Naive thymus-derived CD4-positive, alpha-beta T cell (primary cell): ENCODE measurements at places on chromosomes 5 and 9. TPM values are rescaled to one million over a fixed set of nuclear protein-coding genes. Genes with fewer than 3 reads are reported as not detected.

The ADRB2 gene
- total RNA-seq, result 2.8 TPM

The FCN2 gene
- not detected for total RNA-seq

The KIF3A gene
- 10.5 TPM for total RNA-seq

GRCh38 chr9:120711841-120712538 lies 2.3 kb downstream of the MEGF9 start:
- H3K36me3 ChIP-seq, result no peaks in the 10 kb centered on the region
- peak overlapping the region; percentile 79 for H3K27ac ChIP-seq
- peaks cover 22% of the 10 kb centered on the region for H3K4me1 ChIP-seq
- H3K27me3 ChIP-seq, result no peaks in the 10 kb centered on the region

DNA sequence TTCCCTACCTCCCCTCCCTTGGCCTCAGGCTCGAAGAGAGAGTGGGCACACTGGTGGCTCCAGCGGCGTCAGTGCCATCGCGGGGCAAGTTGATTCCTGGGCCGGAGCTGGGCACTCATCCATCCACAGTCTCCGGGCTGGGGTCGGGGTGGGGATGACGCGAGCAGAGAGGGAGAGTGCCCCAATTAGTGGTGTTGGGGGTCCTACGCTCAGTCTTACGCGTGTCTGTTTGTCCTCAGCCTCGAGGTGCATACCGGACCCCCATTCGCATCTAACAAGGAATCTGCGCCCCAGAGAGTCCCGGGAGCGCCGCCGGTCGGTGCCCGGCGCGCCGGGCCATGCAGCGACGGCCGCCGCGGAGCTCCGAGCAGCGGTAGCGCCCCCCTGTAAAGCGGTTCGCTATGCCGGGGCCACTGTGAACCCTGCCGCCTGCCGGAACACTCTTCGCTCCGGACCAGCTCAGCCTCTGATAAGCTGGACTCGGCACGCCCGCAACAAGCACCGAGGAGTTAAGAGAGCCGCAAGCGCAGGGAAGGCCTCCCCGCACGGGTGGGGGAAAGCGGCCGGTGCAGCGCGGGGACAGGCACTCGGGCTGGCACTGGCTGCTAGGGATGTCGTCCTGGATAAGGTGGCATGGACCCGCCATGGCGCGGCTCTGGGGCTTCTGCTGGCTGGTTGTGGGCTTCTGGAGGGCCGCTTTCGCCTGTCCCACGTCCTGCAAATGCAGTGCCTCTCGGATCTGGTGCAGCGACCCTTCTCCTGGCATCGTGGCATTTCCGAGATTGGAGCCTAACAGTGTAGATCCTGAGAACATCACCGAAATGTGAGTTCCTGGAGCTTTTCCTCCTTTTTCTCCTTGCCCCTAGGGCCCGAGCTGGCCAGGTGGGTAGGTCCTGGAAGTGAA lies 861 bp downstream of the NTRK2 start:
- DNase-seq, result no peak
- no peaks in the 10 kb centered on the region for H3K4me1 ChIP-seq
- no peak overlapping the region for H3K4me3 ChIP-seq
- no peak overlapping the region for H3K27ac ChIP-seq

DNA sequence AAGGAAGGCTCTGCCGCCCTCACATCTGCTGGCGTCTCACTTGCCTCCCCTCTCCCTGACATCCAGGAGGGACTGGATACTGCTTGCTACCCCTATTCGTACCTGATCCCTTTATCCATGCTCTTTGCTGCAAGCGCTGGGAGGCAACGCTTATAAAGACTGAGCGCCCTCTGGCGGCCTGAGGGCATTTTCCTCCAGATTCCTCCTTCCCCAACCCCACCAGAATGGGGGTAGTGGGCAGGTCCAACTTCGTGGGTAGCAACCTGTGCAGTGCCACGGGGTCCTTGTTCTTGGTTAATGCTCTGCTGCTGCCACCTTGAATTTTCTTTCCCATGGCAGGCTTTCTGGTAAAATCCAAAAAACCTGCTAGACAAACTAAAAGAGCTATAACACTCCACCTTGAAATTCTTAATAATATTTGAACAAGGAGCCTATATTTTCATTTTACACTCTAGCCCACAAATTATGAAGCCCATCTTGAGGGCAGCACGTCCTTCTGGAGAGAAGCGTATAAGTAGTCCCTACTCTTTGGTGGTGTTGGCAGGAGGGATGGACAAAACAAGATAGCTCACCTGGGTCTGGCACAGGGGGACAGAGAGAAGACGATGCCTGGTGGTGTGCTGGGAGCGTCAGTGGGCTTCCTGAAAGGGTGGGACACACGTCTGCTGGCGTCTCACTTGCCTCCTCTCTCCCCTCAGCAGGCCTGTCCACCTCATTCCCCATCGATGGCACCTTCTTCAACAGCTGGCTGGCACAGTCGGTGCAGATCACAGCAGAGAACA lies 52.5 kb downstream of the JADE2 start:
- peak overlapping the region; percentile 44 for H3K27ac ChIP-seq
- peaks cover 34% of the 10 kb centered on the region for H3K36me3 ChIP-seq
- no peaks in the 10 kb centered on the region for H3K27me3 ChIP-seq
- peak; percentile 77 for DNase-seq
- H3K4me3 ChIP-seq, result no peak overlapping the region

- H3K4me3 ChIP-seq, result no peak overlapping the region
- DNase-seq, result no peak
- no peaks in the 10 kb centered on the region for H3K4me1 ChIP-seq
Observed at GRCh38 chr9:72294936-72295335, 70.1 kb downstream of the ZFAND5 start.

GRCh38 chr5:117242028-117242427 lies 667.4 kb upstream of the SEMA6A start:
- H3K36me3 ChIP-seq, result no peaks in the 10 kb centered on the region
- DNase-seq, result no peak
- H3K4me3 ChIP-seq, result no peak overlapping the region
- H3K27ac ChIP-seq, result no peak overlapping the region

DNA sequence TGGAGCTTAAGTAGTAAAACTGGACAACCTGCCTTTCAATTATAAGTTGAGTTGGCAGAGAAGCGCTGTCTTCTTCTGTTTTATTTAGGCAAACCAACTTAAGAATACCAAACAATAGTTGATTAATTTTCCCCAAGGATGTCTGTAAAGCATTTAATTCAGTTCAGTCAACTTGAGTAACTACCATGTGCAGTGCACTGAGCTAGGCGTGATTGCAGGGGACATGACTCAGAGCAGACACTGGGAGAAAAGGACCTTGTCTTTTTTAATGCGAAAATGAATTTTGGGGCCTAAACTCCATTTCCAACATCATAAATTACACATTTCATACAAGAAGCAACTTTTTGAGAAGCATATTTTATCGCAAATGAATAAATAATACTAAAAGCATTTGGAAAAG lies 66.3 kb downstream of the FBXL7 start:
- H3K27ac ChIP-seq, result no peak overlapping the region
- no peaks in the 10 kb centered on the region for H3K4me1 ChIP-seq
- no peaks in the 10 kb centered on the region for H3K27me3 ChIP-seq
- DNase-seq, result no peak
- no peak overlapping the region for H3K4me3 ChIP-seq
- no peaks in the 10 kb centered on the region for H3K36me3 ChIP-seq

GRCh38 chr5:93673316-93673954 lies 68.0 kb downstream of the POU5F2 start:
- no peaks in the 10 kb centered on the region for H3K36me3 ChIP-seq
- no peak for DNase-seq

- H3K27ac ChIP-seq, result no peak overlapping the region
- no peaks in the 10 kb centered on the region for H3K36me3 ChIP-seq
- H3K27me3 ChIP-seq, result no peaks in the 10 kb centered on the region
- no peak for DNase-seq
- H3K4me1 ChIP-seq, result no peaks in the 10 kb centered on the region
Observed at GRCh38 chr5:81151546-81151945, 81.6 kb upstream of the CKMT2 start.

- peaks cover 43% of the 10 kb centered on the region for H3K36me3 ChIP-seq
- no peaks in the 10 kb centered on the region for H3K4me1 ChIP-seq
- H3K27me3 ChIP-seq, result no peaks in the 10 kb centered on the region
- no peak for DNase-seq
- no peak overlapping the region for H3K27ac ChIP-seq
- no peak overlapping the region for H3K4me3 ChIP-seq
Observed at GRCh38 chr9:4700091-4700490, 20.7 kb downstream of the CDC37L1 start.

DNA sequence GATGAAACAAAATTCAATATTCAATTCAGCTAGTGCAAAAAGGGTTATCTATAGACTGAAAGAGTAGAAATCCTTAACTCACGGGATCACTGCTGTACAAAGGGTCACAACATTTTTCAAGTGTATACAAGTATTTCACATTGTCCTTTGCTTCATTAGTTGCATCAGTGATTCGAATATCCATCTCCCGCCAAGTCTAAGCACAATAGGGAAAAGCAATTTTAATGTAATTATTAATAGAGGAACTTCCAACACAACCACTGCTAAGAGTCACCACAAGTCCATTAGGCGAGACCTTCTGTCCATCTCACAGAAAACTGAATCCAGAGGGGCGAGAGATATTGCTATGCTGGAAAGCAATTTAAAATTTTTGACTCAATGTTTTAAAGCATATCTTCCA lies 27.4 kb downstream of the DNAH5 start:
- no peak overlapping the region for H3K4me3 ChIP-seq
- H3K27me3 ChIP-seq, result no peaks in the 10 kb centered on the region
- H3K4me1 ChIP-seq, result no peaks in the 10 kb centered on the region
- DNase-seq, result no peak
- no peak overlapping the region for H3K27ac ChIP-seq
